NCI-H1930 (cell line): ENCODE measurements at places on chromosomes 6 and 20.

- no peak for DNase-seq
These were observed 182.5 kb downstream of the OTOR start for GRCh38 chr20:16930656-16931055.

DNA sequence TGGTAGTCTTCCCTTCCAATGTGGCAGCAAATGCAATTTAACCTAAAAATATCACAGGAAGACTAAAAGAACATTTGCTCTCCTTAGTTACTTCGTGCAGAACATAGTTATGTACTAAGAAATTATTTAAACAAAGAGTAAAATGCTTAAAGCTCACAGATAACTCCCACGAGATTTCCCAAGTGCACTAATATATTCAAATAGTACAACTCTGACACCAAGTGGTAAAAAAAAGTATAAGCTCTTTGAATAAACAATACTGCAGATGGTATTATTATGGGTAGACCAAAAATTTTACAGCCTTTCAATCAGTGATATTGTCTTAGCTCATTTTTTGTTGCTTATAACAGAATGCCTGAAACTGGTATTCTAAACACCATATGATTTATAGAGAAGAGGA, 52.8 kb upstream of the FILIP1 start:
- no peak for DNase-seq

DNA sequence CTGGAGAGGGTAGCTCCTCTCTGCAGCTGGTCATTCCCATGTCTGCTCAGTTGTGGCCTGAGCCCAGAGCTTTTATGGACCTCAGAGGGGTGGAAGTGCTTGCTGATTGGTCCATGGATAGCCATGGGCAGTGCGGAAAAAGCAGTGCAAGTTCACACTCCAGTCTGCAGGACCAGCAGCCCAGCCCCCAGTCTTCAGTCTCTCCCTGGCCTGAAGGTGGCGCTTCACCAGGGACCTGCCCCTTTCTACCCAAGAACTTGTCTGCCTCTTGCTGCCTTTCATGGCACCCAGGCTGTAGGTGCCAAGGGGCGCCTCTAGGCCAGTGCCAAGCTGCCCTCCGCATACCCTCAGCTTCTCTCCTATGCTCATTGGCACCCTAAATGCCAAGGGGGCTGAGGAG, 91.0 kb downstream of the TBXT start:
- DNase-seq = no peak

DNA sequence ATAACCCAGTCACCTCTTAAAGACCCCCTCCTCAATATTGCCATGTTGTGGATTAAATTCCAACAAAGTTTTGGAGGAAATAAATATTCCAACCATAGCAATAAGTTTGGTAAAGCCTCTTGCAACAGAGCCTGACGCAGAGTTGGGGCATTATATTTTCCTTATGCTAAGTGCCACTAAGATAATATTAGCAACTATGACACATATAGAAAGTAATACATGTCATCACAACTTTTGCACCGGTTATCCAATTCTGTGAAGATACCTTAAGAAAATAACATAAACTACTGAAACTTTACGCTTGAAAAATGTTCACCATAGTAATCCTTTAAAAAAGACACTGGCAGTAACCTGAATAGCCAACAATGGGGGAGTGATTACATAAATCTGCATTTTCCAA, 52.2 kb upstream of the TRERF1 start:
- no peak for DNase-seq

DNA sequence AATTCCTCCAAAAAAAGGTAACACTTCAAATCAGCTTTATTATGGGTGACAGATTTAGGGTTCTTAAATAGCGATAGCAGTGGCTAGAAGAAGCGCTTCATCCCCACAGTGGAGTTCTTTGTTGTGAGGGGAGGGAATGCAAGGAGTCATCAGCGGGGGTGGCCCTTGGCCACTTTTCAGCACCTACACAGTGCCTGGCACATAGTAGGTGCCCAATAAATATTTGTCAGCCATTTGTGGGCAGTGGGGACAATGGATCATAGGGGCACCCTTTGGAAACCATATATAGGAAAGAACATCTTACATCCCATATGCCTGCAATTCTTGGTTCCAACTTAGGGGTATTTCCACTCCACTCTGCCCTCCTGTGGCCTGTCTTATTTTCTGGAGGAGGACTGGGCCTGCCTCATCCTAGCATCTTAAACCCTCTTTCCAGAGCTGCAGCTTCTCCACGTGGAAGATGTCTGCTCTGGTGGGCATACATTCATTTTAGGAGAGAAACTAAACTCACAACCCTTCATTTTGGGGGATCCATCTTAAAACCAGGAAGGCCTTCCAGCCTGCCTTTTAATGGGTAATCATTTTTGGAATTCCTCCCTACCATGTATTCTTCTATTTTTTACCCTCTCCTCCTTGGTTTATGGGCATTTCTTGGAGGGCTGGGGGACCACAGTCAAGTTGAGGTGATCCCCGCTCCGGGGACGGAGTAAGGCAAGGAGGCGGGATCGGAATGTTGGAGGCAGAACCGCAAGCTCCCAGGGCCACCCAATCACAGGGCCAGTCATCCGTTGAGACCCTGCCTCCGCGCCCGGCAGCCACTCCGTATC, 2.6 kb upstream of the GPSM3 start:
- no peak for DNase-seq

GRCh38 chr6:35463292-35463691, 4.9 kb upstream of the RPL10A start:
- no peak for DNase-seq

GRCh38 chr6:6007366-6008088, 802 bp upstream of the NRN1 start:
- DNase-seq = peak; percentile 13

DNA sequence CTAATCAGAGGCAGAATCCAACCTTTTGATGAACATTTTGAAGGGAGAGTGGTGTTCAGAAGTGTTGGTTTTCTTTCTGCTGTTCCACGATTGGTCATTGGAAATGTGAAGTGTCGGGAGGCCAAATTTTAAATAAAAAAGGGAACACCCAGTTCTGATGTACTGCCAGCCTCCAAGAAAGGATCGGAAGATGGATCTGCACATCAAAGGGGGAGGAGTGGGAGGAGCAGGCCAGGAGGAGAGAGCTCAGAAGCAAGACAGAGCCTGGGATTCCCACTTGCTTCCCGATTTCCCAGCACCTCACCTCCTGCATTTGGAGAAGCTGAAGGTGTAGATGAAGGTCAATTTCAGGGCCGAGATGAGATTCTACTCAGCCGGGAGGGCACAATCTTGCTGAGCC, 55.9 kb upstream of the NAA20 start:
- no peak for DNase-seq

- DNase-seq = no peak
These were observed 51.2 kb downstream of the CDH4 start for GRCh38 chr20:61303217-61303616.

DNA sequence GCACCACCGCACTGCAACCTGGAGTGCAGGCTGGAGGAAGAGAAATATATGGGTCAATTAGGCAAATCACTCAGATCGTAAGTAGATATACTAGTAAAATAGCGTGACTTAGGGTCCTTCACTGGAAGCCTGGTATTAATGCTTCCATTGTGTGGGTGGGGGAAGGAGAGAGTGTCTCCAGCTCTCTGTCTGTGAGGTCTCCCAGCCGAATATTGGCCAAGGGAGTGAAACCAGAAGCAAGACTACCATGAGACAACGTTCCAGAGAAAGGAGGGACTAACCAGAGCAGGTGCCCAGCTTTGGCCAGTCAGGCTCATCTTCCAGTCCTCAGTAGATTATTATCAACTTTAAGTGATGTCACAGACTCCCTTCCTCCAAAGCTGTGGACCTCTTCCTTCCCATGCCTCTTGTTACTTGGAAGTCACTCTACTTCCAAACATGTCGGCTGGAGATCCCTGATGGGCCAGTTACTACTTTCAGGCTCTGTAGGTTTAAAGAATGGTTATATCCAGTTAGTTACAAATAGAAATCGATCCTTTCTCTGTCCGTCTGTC, 28.8 kb downstream of the MTHFD1L start:
- DNase-seq = no peak

- DNase-seq = no peak
These were observed 2.2 kb upstream of the EPB41L2 start for GRCh38 chr6:131065112-131065823.

DNA sequence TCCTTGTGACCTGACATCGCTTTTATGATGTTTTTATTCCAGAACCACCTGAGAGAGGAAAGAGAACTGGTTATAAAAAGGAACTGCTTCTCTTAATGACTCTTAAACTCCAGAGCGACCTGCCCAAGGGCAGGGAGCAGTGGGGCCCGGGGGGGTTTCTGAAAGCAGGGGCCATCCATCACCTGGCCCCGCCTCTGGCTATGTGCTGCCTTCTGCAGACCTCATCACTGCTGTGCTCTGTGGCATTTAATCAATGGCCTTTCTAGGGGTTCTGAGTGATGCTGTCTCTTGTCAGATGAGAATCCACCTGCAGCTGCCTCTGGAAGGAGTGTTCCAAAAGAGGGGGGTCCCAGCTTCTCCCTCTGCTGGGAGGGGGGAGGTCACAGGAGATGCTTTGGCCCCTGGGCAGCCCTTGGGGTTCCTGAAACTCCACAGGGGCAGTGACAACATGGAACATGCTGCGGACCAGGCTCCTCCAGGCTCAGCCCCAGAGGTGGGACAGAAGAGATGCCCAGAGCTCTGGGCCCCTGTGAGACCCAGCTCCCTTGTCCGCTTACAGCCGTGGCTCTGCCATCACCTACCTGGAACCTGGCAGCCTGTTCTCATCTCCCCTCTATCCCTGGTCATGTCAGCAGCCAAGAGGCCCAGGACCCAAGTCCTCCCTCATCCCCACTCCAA, 177.1 kb upstream of the SULF2 start:
- no peak for DNase-seq

DNA sequence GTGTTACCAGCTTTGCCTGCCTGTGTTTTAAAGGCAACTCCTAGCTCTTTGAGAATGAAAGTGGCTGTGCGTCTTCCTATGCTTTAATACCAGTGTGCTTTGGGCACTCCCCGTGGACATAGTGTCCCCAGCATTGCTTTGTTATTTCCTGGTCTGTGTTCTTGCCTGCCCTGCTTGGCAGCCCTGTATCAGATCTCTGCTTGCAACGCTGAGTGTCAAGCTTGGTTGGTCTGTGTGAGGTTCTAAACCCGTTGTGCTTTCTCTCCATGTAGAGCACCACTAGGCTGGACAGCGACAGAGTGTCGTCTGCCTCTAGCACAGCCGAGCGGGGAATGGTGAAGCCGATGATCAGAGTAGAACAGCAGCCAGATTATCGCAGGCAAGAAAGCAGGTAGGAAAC, 80.2 kb downstream of the AFDN start:
- DNase-seq = no peak

DNA sequence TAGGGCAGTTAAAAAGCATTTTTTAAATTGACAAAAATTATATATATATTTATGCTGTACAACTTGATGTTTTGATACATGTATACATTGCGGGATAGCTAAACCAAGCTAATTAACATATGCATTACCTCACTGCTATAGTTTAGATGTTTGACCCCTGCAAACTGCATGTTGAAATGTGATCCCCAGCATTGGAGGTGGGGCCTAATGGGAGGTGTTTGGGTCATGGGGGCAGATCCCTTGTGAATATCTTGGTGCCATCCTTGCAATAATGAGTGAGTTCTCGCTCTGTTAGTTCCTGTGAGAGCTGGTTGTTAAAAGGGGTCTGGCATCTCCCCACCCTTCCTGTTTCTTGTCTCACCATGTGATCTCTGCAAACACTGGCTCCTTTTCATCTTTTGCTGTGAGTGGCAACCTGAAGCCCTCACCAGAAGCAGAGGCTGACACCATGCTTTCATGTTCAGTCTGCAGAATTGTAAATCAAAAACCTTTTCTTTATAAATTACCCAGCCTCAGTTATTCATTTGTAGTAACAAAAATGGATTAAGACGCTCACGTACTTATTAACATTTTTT, 111.8 kb downstream of the MCHR2 start:
- no peak for DNase-seq

- DNase-seq = no peak
These were observed 443.0 kb downstream of the PKHD1 start for GRCh38 chr6:51644426-51644825.

DNA sequence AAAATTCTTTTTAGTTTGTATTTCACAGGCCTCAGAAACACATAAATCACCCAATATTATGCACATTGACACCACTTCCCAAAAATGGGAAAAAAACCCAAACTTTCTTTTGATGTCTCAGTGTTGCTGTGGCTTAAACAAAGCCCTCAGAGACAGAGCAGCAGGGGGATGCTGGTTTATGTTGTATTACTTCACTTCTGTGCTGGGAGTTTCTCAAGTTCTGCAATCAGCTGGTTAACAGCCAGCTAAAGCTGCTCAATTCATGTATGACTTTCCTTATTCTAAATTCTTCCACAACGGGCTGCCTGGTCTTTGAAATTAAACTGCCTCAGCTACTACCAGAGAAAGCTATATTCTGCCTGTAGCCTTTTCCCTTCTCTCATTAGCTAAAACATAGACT, 5.6 kb downstream of the FILIP1 start:
- no peak for DNase-seq

DNA sequence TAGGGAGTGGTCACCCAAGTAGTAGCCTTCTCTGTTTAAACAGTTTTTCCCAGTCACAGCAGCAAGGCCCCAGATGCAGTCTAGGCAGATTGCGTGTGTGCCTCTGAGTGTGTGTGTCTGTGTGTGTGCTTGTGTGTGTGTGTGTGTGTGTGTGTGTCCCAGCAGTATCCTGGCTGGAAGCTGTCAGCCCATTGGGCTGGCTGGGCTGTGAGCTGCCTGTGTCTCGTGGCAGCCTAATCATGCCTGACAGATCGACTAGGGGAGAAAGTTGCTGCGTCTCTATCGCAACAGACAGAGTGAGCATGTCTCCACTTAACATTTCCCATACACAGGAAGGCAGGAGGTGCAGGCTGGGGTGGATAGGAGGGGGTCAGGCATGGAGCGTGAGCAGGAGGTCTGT, 42.9 kb upstream of the LRFN2 start:
- no peak for DNase-seq

DNA sequence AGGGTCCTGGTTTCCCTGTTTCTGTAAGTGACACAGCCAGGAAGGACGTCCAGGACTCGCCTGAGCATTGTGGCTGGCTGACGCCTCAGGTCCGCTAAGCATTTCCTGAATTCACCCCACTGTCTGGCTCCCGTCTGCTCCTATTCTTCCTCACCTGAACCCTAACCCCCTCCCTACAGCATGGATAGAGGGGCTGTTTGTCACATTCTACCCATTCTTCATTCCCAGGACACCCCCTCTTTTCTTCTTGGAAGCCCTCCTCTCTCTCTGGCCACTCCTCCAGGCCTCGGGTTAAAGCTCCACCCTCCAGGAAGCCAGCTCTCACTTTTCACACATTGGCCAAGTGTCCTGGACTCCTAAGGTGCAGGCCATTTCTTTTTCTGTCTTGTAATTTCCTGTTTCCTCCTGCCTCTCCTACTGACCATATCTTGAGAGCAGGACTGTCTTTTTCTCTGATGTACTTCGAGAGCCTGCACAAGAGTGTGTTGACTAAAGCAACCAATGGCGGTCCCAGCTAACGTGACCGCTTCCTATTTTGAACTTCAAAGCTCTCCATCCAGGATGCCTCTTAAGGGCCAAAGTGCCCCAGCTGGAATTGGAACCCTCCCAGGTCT, 24.2 kb upstream of the MYMX start:
- no peak for DNase-seq

- DNase-seq = no peak
These were observed 56.4 kb upstream of the TTPAL start for GRCh38 chr20:44419131-44419844.

- no peak for DNase-seq
These were observed 11.4 kb downstream of the RIN2 start for GRCh38 chr20:19769507-19769906.
